Right ventricle myocardium superior (tissue), 1 donor: ENCODE measurements at places on chromosomes 2 and 18.

- DNase-seq, result no peak
These were observed 791.9 kb downstream of the TRIB2 start for GRCh38 chr2:13508671-13509070.

GRCh38 chr2:136207030-136207623, 89.2 kb upstream of the CXCR4 start:
- DNase-seq, result peak; percentile 54

- no peak for DNase-seq
These were observed 146.4 kb downstream of the MBD5 start for GRCh38 chr2:148167241-148167766.

DNA sequence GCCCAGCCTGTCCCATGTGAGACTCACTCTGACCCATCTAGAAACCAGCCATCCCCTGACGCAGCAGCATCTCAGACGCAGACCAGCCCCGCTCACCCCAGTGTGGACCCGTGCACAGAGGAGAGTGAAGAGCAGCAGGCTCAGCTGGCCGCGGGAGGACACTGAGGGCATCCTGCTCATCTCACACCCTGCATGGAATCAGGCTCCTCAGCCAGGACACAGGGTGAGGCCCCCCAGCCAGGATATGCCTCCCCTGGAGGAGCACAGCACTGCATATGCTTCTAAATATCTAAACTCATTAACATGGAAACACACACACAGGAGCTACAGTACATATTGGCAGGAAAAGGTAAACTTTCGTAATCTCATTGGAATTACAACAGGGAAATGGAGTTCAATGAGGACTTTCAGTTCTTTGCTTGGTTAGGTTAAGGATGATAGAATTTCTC, 34.4 kb downstream of the NEMP2 start:
- no peak for DNase-seq

- DNase-seq, result no peak
These were observed 354.3 kb downstream of the AKAIN1 start for GRCh38 chr18:4842751-4843150.

DNA sequence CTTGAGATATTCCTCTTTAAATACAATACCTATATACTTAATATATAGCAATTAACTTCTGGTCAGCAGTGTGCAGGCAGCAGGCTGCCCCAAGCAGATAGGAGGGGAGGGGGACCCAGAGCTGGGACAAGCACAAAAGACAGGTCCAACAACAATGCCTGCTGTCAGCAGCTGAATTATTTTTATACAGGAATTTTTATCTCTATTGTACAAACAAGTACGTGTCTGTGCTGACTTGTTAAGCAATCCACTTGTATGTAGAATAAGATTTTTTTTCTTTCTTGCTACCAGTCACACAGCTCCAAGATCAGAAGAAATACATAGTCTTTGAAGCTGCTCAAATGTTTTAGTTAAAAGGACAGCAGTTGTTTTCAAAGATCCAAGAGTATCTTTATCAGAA, 16.7 kb downstream of the BCL11A start:
- DNase-seq, result no peak

DNA sequence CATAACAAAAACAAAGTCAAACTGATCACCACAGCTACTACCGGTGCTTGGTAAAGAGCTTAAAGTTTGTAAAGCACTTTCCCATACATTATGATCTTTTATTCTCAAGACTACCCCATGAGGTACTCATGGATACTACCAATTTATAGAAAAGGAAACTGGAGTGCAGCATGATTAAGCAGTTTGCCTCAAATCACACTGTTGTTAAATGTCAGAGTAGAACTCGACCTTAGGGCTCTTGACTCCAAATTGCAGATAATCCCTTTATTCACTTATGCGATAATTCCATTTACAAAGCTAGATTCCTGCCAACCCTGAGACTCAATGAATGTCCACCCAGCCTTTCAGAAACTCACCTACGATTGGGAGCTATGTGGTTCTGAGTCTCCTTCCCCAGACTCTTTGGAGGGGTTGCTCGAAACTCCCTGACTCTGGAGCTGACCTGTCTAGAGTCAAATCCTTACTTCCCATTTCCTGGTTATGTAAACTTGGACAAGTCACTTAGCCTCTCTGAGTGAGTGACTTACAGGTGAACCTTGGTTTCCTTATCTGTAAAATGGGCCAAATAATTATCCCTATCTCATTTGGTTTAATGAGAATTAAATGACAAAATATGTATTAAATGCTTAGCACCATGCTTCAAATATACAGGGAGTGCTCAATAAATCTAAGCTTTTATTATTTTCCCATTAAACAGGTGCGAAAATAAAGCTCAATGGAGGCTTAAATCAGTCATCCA, 47.4 kb downstream of the PSD4 start:
- DNase-seq, result no peak
